ENCODE measurements at places on chromosomes 2 and 18.

GRCh38 chr18:40222776-40223175 is 1732.3 kb upstream of the PIK3C3 start:
- DNase-seq, result no peak

GRCh38 chr18:62438018-62438329 is 84.9 kb upstream of the ZCCHC2 start:
- DNase-seq, result peak; percentile 47

GRCh38 chr2:235855011-235855410 is 313.2 kb downstream of the GBX2 start:
- DNase-seq, result no peak

DNA sequence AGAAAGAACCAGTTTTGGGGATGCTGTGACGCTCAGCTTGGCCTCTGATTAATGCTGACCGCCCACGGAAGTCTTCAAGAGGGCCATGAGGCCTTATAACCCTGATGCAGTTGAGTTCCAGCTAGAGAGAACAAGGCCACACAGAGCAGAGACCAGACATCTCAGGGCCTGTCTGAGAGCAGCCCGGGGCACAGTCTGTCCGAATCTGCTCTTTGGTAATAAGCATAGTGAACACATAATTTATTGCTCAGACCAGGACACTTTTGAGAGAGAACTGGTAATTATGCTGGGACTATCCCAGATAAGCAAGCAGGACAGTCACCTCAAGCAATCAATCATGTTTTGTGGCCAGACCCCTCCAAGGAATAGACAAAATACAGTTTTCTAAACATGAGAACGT is 68.5 kb downstream of the STPG4 start:
- DNase-seq, result no peak

GRCh38 chr18:55258088-55258487 is 298.8 kb upstream of the CCDC68 start:
- DNase-seq, result no peak

- DNase-seq, result peak; percentile 2
These were observed 29.6 kb upstream of the FAM117B start for GRCh38 chr2:202605174-202605573.

- DNase-seq, result no peak
These were observed 32.4 kb upstream of the SNED1 start for GRCh38 chr2:240965905-240966456.

DNA sequence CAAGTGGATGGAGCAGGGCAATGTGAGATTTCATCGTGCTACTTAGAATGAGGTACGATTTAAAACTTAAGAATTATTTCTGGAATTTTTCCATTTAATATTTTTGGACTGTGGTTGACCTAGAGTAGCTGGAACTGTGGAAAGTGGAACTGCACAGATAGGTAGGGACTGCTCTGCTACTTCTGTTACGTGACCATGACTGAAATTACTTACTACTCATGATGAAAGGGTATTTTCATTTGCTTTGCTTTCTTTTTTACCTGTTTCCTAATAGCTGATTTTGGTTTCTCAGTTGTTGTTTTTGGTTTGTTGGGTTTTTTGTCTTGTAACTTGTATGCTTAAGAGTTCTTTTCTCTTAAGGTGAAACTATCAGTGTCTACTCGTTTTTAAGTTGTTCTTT is 11.4 kb downstream of the UBE2E3 start:
- DNase-seq, result no peak

DNA sequence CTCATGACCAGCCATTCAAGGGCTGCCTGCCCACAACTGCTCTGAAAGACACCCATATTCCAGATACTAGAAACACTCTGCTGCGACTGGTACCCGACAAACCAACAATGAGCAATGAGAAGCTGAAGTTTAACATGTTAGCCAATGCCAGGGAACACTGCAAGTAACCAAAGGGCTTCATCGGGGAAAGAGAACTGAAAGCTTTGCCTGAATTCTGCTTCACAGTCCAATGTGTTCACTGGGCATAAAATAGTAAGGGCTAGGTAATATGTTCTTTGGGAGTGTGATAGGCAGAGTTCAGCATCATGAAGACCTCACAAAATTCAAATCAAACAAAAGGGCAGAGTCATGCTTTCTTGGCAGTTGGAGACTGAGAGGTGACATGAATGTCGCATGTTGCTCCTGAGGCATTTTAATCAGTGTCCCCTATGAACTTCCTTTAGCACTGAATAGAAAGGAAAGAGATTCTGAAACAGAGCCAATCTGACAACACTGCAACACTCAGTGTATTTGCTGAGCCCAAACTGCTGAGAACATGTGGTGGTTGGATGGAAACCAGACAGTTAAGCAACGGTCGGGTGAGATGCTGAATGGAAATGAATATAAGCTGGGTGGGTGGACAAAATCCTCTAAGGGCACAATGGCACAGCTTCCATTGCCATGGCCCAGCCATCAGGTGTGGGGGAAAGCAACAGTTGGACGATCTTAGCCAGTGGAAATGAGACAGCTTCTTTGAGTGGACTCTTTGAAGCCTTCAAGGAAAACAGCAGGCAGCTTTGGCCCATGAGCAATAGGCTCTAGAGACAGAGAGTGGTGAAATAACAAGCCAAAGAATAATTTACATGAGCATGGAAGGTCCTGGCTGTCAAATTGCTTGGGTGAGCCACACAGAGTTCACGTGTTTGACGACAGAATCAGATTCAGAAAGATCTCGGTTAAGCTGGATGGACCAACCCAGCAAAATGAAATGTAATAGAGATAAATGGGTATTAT is 277.5 kb downstream of the AFF3 start:
- DNase-seq, result no peak

DNA sequence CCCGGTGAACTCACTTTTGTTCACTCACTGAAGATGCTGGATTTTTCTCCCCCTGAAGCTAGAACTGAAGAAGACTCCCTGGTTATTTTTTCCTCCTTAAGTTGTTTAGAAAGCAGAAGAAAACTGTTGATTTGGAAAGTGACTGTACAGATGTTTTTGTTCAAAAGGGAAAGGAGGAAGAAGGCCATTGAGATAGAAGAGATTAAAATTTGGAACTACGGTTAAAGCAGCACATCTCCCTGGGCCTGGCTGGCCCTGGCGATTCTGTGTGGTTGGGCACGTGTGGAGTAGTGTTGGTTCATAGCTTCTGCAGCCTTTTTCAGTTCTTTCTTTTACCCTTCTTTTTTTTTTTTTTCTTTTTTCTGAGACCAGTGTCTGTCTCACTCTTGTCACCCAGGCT is 109.2 kb downstream of the MAP4K4 start:
- DNase-seq, result no peak

DNA sequence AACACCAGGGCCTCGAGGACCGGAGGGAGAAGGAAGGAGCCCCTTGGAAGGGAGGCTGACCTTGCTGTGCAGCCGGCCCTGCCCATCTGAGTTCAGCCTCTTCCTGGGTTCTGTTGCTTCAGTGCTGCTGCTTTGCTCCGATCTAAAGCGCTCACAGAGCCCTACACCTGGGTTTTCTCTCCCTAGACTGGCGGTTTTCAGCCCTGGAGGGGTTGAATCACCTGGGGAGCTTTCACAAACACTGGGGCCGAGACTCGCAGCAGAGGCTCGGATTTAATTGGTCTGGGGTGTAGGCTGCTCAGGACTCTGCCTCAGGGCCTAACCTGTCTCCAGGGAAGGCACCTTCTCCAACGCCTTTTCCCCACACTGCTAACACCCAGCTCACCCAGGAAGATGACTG is 40.9 kb upstream of the SMAD7 start:
- DNase-seq, result peak; percentile 84

GRCh38 chr2:201270293-201271001 is 10.1 kb downstream of the CASP8 start:
- DNase-seq, result no peak

DNA sequence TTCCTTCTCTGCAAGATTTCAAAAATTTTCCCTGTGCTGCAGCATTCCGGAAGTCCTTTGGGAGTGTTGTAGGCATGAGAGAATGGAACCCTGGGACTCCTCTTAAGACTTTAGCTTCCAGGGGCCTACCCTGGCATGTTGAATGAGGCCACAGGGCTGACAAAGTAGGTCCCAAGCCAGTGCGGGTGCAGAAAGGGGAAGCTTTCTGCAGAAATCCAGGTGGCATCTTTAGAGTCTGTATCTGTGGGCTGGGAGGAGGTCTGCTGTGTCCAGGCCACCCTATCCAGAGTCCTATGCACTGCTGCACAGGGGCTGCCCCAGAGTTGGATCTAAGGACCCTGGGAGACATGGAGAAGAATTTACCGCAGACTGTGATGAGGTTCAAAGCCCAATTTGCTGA is 1.9 kb upstream of the SIX2 start:
- DNase-seq, result no peak

- DNase-seq, result no peak
These were observed 72.6 kb downstream of the MREG start for GRCh38 chr2:215940645-215941184.

DNA sequence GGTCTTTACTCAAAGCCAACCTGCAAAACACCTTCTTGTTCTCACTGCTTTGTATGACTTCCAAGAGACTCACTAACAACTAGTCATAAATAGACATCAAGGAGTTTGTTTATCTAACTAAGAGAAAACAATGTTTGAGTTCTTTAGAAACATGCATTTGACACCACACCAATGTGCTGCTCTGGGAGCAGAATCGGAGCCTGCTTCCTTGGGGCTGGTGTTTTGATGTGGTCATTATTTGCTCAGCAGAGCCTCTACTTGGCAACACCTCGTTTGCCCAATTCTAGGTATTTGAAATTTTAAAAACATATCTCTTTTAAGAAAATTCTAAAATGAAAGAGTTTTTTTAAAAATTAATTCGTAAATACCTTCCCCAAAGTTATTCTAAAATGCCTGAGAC is 167.5 kb downstream of the BCL2 start:
- no peak for DNase-seq

- no peak for DNase-seq
These were observed 1.2 kb downstream of the THAP4 start for GRCh38 chr2:241635756-241636155.

- no peak for DNase-seq
These were observed 47.0 kb downstream of the PARD6G start for GRCh38 chr18:80200171-80200931.

DNA sequence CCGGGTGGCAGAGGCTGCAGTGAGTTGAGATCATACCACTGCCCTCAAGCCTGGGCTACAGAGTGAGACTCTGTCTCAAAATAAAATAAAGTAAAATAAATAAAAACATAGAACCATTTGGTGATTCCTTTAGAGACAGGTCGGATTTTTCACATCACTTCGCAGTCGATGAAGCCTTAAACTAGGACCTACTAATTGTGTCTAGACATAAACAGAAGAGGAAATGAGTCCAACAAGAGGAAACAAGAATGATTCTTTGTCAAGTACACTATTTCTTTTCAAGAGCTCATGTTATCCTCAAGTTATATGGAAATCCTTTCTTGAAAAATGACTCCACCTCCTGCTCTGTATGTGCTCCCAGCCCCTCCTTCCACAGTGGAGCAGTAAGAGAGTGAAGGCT is 758.9 kb downstream of the DPP10 start:
- DNase-seq, result no peak

GRCh38 chr18:38243291-38243690 is 677.7 kb upstream of the CELF4 start:
- DNase-seq, result peak; percentile 68

GRCh38 chr2:67641312-67642045 is 244.3 kb downstream of the ETAA1 start:
- DNase-seq, result no peak

GRCh38 chr18:59941331-59941730 is 41.5 kb downstream of the PMAIP1 start:
- no peak for DNase-seq

GRCh38 chr2:204108781-204109295 is 172.3 kb downstream of the ICOS start:
- DNase-seq, result no peak

DNA sequence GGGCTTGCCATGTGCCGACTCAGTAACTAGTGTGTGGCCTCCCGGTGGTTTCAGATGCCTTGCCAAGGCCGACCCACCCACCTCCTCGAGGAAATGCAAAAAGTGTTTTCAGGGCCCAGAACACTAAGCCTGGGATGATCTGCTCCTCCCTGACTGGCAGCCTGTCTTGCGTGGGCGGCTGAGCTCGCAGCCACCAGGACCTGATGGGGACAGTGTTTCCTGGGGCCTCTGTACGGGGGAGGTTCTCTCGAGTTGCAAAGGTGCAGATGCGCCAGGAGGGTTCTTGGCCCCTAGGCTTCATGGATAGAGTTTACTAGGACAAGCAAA is 85.2 kb downstream of the GLI2 start:
- DNase-seq, result no peak

- no peak for DNase-seq
These were observed 88.2 kb downstream of the TMEM163 start for GRCh38 chr2:134630504-134631159.

DNA sequence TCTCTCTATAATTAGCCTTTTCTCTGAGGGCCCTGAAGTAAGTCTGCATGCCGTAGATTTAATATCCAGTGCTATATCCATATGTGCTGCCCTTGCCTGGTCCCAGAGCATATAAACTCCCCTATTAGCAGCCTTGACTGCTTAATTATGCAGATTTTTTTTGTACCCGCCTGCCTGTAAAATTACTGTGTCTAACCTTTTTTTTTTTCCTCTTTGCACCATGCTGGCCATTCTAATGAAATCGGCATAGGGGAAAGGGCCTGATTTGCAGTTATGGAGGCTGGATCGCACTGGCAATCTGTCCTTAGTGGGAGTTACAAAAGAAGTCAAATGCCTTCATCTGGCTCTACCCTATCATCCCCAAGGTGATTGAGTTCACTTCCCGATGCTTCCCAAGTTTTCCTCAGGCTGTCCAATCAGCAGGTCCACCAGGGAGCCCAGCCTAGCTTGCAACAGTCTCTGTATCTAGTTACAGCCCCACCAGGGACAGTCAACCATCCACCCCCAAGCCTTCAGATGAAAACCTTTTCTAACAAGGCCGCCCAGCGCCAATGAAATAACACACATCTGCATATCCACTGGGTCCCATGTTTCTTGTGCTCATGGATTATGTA is 239.0 kb downstream of the ZNF521 start:
- no peak for DNase-seq
